ENCODE measurements at places on chromosomes 3 and 15.

DNA sequence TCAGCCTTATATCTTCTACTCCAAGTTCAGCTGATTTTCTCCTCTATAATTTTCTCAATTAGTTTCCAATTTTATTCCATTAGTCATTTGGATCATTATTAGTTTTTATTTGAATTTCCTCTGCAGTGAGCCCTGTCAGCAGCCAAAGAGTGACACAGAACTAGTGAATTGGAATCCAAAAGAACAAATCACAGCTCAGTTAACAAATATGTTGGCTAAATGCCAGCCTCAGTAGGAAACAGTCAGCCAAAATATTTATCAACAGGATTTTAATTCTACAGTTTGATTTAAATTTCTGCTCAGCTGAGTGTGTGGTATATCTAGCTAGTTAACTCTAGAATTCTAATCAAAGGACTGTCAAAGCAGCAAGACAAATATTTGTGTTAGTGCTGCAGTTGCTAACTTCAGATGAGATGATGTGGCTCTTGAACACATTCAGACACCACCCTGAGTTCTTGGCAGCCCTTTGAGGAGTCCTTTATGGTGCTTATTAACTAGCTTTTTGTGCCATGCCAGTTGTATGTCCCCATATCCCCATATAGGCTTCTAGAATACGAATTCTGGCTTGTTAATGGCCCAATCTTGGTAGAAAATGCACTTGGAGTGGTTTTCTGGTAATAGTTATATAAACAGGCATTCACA is 194.5 kb downstream of the CPNE4 start:
- no peak for DNase-seq

DNA sequence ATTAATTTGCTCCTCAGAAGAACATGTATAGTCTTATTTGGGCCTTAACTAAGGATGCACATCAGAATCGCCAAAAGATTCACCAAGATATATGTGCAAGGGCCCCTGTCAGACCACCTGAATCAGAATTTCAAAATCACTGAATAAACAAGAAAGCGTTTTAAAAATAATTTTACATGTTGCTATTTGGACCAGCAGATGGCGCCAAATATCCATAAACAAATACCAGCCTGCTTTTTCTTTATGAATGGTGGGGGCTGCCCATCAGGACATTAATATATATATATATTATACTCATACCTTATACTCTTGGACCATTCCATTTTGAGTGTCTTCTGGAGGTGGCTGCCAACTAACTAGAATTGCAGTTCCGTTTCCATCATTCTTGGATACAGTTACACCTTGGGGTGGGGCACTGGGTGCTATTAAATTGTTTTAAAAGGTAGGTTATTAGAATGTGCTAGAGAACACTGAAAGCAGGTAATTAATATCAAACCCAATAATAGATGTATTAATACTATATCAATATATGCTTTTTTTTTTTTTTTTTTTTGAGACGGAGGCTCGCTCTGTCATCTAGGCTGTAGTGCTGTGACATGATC is 1108.3 kb downstream of the ROBO1 start:
- DNase-seq, result peak; percentile 25

GRCh38 chr3:38655708-38656300 is 6.3 kb upstream of the SCN5A start:
- peak; percentile 41 for DNase-seq

DNA sequence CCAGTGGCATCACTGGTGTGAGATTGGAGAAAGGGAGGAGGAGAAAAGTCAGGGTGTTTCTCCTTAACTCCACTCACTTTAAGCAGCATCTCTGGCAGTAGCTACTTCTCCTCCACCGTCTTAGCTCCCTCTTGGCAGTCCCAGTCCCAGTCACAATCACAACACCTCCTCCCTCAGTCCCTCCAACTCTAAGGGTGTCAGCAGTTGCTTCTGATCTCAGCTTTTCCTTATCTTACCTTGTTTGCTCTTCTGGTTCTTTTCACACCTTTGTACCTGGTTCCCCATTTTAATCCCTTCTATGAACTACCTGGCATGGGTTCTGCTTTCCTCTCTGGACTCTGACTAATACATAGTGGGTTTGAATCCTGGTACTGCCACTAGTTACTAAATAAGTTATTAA is 188.3 kb upstream of the CTDSPL start:
- DNase-seq, result no peak

- no peak for DNase-seq
Observed at GRCh38 chr15:78909160-78909695, 35.6 kb downstream of the CTSH start.

GRCh38 chr3:37824954-37825328 is 36.7 kb upstream of the CTDSPL start:
- DNase-seq, result no peak

- DNase-seq, result no peak
Observed at GRCh38 chr15:75149867-75150709, 51.6 kb upstream of the C15orf39 start.

- no peak for DNase-seq
Observed at GRCh38 chr15:39486621-39487457, 94.0 kb upstream of the THBS1 start.

GRCh38 chr3:196639483-196640296 is at the start of gene NRROS:
NRROS (plus strand) TSS chr3:196639694; CDS start chr3:196654540, 14,846 bp downstream.
- DNase-seq, result no peak

GRCh38 chr3:174755833-174756829 is 103.0 kb upstream of the NAALADL2 start:
- no peak for DNase-seq

DNA sequence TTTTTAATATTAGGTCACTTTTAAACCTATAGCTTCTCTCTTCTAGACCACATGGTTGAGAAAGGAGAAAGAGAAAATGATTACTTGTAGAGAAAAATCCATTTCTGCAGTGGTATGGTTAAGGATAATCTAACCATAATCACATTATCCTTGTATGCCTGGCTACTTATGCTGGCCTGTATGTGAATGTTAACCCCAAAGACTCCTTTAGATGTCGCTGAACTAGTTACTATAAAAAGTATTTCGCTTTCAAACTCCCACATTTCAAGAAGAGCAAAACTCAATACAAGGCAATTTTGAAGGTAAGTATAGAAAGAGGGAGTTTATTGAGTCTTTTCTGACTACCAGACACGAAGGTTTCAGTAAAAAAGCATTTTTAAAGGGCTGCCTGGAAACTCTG is 2.2 kb downstream of the KCTD6 start:
- DNase-seq, result peak; percentile 5

DNA sequence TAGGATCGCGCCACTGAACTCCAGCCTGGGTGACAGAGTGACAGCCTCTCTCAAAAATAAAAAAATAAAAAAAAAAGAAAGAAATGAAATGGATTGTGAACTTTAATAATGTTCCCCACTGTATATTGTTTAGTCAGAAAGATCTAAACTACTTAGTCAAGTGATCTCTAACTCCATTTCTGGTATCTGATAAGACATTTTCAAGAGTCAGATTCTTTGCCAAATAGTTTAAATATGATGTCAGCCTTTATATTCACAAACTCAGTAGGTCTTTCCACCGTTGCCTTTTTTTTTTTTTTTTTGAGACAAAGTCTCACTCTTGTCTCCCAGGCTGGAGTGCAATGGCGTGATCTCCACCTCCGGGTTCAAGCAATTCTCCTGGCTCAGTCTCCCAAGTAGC is 29.0 kb upstream of the OSBPL11 start:
- DNase-seq, result no peak

GRCh38 chr3:107870943-107871638 is 219.7 kb downstream of the CD47 start:
- no peak for DNase-seq

GRCh38 chr15:53974813-53975212 is 3.4 kb upstream of the UNC13C start:
- DNase-seq, result no peak

DNA sequence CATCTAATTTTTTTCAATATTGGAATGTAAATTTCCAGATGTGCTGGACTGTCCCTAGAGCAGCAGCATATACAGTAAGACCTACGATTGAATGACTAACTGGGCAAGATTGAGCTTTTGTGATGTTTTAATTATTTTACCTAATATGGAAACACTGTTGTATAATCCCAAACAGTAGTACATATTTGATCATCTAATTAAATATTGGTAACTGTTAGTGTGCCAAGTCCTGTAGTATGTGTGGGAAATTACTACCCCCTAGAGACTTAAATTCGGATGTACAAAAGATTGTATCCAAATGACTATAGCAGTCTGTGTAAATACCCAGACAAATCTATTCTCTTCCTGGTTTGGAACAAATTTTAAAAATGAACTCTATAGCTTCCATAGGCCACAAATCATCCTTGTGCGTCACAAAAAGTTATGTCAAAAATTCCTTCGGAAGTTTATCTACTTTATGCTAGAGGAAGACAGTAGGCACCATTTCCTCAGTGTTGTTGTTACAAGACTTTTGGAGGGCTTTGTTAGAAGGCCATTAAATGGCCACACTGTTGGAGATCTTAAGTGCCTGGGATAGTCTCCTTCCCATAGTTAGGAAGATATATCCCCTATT is 41.6 kb downstream of the NKIRAS1 start:
- no peak for DNase-seq

- peak; percentile 49 for DNase-seq
Observed at GRCh38 chr3:14319654-14320182, 82.7 kb upstream of the SLC6A6 start.

GRCh38 chr3:191292243-191293015 is 36.8 kb upstream of the CCDC50 start:
- DNase-seq, result no peak

DNA sequence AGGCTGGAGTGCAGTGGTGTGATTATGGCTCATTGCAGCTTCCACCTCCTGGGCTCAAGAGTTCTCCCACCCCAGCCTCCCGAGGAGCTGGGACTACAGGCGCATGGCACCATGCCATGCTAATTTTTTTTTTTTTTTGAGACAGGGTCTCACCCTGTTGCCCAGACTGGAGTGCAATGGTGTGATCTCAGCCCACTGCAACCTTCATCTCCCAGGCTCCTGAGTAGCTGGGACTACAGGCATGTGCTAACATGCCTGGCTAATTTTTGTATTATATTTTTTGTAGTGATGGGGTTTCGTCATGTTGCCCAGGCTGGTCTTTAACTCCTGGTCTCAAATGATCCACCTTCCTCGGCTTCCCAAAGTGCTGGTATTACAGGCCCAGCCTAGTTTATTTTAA is 4.0 kb downstream of the TEX9 start:
- DNase-seq, result no peak

DNA sequence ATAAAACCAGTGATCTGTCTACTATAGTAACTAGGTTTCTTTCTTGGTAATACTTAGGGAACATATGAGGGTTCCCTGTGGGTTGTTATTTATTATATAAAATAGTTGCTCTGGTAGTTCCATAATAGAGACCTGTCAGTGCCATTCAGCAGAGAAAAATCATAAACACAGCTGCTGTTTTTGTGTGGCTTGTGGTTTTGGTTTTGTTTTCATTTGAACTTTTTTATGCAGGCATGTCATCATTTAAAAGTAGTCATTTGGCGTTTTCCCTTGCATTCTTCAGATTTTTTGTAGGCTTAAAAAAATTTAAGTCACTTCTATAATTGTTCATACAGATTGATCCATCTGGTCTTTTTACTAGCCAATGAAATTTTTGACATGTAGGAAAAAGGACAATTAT is 47.9 kb downstream of the PIK3CA start:
- peak; percentile 73 for DNase-seq

DNA sequence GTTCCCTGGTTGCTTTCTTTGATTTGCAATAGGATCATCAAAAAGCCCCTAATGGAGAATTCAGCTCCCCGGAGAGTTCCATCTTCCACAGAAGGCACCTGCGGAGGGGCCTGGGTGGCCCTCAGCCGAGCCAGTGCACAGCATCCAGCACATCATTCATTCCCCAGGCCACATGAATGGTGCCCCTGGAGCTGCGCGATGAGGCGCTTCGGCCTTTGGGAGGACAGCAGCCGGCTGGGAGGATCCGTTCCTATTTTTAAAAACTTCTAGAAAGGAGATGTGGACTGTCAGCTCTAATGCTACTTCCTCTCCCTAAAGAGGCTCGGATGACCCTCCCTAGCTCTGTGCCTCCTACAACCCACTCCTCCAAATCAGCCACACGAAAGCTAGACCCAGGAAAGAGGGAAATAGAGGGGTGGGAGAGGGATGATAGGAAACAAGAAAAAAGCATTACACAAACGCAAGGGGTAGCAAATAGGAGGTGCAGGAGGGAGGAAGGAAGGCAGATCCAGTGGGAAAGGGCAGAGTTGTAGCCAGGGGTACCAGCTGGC is 20.3 kb downstream of the EHD4 start:
- DNase-seq, result no peak

GRCh38 chr3:10283638-10284037 is 9.1 kb downstream of the GHRL start:
- no peak for DNase-seq

GRCh38 chr3:147651107-147651778 is 242.1 kb downstream of the ZIC1 start:
- DNase-seq, result no peak

DNA sequence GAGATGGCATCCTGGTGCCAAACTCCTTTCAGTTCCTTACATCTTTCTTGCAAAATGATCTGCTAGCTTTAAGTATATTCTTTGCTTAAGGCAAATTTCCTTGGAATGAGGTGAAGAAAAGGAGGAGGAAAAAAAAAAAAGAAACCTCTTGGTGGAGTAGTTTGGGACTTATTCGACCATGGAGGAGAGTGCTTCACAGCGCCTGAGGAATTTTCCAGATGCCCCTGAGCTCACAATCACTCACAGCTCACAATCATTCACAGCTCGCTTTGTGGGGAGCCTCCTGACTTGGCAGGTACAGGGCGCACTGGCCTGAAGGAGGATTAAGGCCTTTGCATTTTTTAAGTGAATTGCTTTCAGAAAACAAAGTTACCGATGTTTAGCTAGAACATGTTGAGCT is 53.9 kb downstream of the BOC start:
- peak; percentile 25 for DNase-seq

DNA sequence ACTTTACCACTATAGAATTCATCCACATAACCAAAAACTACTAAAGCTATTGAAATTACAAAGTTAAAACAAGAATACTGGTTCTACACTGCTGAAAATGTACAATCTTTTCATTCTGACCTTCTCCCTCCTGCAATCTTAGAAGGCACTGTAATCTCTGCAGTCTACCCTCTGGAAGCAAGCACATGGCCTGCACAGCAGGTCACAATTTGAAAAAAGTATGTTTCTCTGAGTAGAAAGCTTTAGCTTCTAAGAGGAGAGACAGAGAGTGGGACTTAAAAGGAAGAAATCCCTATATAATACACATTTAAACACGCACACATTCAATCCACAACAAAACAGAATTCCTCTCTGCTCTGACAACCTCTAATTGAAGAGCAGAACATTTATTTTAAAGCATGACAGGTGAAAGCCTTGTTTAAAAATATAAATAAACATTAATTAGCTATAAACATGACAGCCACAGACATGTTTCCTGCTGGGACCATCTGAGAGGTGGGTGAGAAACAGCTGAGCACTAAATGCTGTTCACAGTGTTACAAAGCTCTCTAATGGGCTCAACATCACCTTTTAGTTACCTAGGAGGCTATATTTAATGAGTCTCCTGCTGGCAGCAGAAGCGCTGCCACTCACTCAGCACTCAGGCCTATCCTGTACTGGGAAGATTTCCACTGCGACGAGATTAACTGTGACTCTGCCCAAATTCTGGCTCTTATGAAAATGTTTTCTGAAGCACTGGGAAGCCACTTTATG is 447.4 kb downstream of the AGBL1 start:
- DNase-seq, result no peak
